ENCODE measurements at places on chromosomes 2 and 18.

- DNase-seq = no peak
These were observed 83.3 kb downstream of the SMIM21 start for GRCh38 chr18:75344161-75344560.

- no peak for DNase-seq
These were observed 59.7 kb downstream of the CYP1B1 start for GRCh38 chr2:38016219-38016618.

- no peak for DNase-seq
These were observed 245.7 kb downstream of the NBAS start for GRCh38 chr2:15315411-15315810.

GRCh38 chr2:163551616-163552373, 184.0 kb downstream of the FIGN start:
- DNase-seq = peak; percentile 18

- no peak for DNase-seq
These were observed 54.5 kb upstream of the TGIF1 start for GRCh38 chr18:3395466-3395865.

GRCh38 chr2:229910832-229911412, 10.9 kb downstream of the TRIP12 start:
- no peak for DNase-seq

All from stromal cell of bone marrow (primary cell).